ENCODE measurements at places on chromosomes 2 and 18.

GRCh38 chr2:204763974-204764703 lies 218.9 kb downstream of the PARD3B start:
- DNase-seq = no peak

GRCh38 chr2:25712455-25712854 lies 39.1 kb upstream of the DTNB start:
- DNase-seq = no peak

DNA sequence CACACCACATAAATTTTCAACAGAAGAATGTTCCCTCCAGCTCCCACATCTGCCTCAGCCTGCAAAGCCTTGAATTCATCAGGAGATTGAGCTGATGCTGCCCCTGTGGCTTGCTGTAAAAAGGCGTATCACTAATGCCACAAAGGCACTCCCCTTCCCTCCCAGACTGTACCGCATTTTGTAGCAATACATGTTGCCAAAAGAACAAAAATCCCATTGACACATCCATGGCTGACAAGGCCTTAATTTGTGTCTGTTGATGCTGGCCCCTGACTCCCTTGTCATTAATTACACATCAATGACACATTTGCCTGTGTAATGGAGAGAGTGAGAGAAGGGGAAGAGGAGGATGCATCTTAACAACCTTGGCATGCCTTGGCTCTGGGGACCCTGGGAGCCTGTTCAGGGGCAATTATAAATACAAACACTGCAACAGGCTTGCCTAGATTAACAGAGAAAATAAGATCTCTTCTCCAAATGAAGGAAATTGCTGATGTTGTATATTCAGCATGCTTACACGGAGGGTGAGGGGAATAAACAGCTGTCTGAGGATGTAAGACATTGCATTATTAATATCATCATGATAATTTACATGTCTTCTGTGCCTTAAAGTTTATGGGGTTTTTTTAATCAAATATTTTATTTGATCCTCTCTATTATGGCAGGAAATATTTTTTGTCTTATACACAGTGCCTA lies 264.0 kb downstream of the SUCLG1 start:
- no peak for DNase-seq

GRCh38 chr2:188114014-188114413 lies 177.7 kb upstream of the GULP1 start:
- no peak for DNase-seq

GRCh38 chr2:214934006-214934405 lies 124.5 kb upstream of the BARD1 start:
- no peak for DNase-seq

DNA sequence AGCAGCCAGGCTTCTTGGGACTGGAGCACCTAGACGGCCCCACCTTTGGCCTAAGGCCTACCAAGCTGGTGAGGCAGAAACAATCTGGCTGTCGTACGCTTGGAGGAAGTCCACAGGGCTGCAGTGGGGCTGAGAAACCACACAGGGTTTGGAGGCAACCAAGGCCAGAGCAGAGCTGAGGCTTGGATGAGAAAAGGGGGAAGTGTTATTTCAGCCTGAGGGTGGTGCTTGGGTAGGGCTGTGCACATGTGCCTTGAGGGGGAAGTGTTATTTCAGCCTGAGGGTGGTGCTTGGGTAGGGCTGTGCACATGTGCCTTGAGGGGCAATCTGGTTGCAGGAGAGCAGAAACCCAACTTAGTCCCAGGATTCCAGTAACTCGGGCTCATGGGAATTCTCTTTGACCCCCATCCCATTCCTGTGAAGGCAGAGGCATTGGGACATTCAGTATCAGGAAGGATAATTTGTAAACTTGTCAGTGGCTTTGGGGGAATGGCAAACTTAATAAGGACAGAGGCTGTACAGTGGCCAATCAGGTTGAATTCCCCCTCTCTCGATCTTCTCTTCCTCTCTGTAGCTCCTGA lies 971 bp upstream of the FBXO41 start:
- peak; percentile 30 for DNase-seq

GRCh38 chr2:20042531-20042930 lies 8.9 kb downstream of the LAPTM4A start:
- no peak for DNase-seq

DNA sequence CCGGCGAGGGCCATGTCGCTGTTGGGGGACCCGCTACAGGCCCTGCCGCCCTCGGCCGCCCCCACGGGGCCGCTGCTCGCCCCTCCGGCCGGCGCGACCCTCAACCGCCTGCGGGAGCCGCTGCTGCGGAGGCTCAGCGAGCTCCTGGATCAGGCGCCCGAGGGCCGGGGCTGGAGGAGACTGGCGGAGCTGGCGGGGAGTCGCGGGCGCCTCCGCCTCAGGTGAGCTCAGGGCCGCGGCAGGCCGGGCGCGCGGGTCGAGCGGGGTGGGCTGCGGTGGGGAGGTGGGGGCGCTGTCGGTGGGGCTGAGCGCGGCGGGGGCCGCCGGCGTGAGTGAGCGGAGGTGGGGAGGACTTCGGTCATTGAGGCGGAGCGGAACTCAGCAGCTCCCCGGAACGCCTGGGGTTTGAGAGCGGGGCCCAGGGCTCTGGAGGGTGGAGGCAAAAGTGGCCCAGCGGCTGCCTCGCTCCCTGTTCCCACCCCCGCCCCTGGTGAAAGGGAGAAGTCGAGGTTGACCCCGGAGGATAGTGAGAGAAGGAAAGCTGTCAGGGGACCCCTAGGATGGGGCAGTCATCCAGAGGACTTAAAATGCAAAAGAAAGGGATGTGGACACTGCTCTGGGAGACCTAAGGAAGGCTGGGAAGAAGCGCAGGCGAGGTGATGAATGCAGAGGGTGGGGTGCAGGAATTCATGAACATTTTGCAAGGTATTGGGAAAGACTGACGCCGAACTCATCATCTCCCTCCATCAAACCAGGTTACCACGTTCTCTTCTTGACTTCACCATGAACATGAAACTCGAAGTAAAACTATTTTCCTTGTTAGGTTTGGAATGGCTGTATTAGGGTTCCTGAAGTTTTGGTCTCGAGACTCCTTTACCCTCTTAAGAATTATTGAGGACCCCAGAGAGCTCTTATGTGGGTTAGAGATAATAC lies 633 bp downstream of the MALT1 start:
- peak; percentile 63 for DNase-seq

- no peak for DNase-seq
Measured at GRCh38 chr18:12597760-12598159, 60.1 kb downstream of the SPIRE1 start.

DNA sequence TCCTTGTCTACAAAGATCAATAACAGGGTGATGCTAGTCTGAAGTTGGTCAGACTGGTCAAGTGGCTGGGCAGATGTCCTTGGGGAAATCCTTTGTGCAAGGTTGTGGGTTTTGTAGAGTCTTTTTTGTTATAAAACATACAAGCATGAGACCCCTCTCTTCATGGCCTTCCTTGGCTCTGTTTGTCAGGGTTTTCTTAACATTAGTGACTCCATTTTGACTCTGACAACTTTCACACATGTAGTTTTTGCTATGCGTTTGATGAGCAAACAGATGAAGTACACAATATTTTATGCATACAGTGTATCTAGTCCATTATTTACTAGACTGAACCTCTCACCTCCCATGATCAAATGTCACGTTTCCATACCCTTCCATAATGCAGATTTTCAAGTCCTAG lies 151.2 kb upstream of the KLF7 start:
- DNase-seq = no peak

DNA sequence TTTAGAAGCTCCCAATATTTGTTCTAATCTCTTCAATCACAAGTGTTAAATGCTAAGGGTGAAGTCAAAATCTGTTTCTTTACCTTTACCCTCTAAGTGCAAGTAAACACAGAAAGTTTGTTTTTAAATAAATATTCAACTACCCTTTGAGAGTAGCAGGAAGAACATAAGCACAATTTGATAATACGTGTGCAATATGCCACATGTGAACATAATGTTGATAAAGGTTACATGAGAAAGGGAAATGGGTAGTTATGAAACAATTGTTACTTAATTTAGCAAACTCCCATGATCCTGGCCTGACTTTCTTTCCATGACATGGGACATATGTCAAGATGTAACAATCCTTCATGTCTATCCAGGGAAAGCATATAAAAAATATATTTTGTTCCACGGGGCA lies 7.1 kb downstream of the SPRED2 start:
- no peak for DNase-seq

GRCh38 chr2:191451116-191451515 lies 205.9 kb downstream of the MYO1B start:
- DNase-seq = no peak

GRCh38 chr2:209499069-209499468 lies 75.2 kb downstream of the MAP2 start:
- DNase-seq = no peak

Measured in activated CD4-positive, alpha-beta memory T cell treated with anti-CD3 and anti-CD28 coated beads for 36 hours (primary cell).